ENCODE measurements at places on chromosomes 16 and 17.

- no peak for DNase-seq
These were observed 18.9 kb upstream of the RAP1GAP2 start for GRCh38 chr17:2777242-2777867.

DNA sequence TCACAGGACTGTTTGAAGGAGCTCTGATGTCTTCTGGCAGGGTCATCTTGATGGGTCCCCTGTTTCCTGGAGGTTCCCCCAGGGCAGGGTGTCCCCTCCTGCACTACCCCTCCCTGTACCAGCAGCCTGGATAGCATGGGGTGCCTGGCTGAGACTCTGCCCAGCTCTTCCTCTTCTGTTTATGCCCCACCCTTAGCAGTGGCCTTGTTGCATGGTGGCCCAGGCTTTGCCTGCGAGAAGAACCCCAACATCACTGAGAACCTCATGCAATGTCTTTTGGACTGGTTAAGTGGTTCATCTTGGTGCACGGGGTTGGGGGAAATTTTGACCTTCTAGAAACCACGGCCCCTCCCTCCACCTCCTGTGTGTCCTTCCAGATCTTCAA, 121.8 kb downstream of the IRX3 start:
- DNase-seq = no peak

GRCh38 chr16:89048090-89048725, 45.4 kb upstream of the ACSF3 start:
- no peak for DNase-seq

- no peak for DNase-seq
These were observed 4.0 kb downstream of the GPRC5C start for GRCh38 chr17:74435775-74436359.

Measured in cortex of kidney (tissue), 1 donor.